ENCODE measurements at places on chromosomes 16 and 17.

DNA sequence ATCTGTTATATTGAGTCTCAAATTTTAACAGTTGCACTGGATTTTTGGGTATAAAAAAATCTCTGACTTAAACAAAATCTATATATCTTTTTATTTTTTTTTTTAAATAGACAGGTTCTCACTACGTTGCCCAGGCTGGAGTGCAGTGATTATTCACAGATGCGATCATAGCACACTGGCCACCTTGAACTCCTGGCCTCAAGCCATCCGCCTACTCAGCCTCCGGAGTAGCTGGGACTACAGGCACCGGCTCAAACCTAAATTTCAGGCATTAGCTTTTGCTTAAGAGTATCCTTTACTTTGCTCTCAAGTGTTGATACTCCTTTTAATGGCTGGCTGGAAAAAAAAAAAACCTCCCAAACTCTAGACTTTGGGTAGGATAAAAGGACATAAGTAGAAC lies 61.6 kb downstream of the RPGRIP1L start:
- no peak for DNase-seq

DNA sequence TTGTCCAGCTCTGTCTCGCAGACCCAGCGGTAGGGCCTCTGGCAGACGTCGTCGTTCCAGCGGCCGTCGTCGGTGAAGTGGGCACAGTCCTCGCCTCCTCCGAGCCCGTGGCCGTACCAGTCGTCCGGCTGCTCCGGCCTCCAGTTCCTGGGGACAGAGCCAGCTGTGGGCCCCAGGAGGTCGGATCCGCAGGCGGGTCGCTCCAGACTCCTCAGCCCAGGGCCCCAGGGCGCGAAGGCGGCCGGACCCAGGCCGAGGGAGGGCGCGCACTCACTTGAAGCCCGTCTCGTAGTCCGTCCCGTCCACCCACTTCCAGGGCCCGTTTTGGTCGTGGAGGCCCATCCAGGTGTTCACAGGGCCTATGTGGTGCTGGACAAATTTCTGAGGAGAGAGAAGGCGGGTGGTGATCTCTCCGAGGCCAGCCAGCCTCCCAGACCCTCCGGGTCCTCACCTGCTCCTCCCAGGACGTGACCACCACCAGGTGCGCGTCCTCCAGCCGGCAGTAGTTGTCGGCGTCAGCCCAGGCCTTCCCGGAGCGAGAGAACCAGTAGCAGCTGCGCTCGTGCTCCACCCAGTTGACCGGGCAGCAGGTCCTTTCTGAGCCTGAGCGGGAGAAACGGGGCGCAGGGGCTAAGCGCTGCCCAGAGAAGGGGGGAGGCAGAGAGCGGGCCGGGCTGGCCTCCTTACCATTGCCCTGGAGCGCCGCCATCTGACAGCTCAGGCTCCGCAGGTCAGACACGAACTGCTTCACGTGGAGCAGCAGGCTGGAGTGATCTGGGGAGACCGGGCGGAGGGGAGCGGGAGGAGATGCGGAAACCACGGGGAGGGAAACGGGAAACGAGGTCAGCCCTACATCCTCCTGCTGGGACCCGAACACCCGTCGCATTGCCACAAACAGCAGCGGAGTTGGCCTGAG lies 5.2 kb downstream of the ASGR1 start:
- DNase-seq = no peak

DNA sequence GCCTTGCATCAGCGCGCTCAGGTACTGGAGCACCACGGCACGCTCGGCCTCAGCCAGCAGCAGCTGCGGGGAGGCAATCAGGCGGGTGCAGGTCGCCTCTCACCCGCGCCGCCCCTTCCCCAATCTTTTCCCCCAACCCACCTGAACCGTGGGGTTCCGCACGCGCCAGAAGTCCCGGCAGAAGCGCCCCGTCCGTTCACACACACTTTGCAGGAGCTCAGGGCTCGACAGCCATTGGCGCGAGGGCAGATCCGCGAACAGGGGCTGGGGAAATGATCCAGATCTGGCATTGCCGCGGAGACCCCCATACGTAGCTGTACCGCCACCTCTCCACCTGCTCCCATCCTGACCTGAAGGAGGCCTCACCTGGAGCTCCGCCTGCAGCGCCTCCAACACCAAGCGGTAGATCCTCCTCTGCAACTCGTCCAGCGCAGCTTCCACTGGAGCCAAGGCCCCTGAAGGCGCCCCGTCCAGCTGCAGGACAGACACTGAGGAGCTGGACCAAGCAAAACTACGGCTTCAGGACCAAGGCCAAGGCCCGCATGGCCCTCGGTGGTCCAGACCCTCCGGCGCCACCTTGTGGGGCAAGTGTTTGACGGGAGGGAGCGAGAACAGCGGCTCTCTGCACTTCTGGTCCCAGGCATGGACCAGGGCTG lies 1.4 kb upstream of the MATCAP1 start:
- DNase-seq = peak; percentile 51

DNA sequence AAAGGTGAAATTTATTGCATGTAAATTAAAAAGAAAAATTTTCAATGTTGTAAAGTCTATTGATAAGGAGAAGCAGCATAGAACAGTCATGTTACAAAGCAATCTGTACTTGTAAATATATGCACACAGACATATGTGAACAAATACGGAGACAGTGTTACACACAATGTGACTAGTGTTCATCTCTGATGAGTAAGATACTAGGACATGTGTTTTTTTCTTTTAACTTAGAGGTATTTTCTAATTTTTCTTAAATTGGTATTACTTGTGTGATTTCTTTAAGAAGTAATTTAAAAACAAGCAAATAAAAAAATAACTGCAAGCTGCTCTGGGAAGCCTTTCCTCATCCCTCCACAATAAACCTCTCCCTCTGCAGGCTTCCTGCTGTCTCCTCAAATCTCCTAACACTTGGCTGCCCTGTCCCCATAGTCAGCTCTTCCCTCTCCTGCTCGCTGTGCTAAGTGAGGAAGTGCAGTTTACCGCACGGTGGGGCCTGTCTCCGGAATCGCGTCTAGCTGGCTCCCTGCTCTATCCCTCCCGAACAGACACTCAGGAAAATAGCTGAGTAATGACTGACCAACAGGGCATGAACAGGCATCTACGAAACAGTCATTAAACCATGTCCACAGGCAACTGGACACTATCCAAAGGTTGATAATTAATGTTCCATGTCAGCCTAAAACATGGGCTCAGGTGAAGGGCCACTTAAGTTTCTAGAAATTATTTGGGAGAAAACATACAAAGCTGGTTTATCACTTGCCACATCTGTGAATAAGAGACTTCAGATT lies 35.9 kb downstream of the CMTM4 start:
- no peak for DNase-seq

DNA sequence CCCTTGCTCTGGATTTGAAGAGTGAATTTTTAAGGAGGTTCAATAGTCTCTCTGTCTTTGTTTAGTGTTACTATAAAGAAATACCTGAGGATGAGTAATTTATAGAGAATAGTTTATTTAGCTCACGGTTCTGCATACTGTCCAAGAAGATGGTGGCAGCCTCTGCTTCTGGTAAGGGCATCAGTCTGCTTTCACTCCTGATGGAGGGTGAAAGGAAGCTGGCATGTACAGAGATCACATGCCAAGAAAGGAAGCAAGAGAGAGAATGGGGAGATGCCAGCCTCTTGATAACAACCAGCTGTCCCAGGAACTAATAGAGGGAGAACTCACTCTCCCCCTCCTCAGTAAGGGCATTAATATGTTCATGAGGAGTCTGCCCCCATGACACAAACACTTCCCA lies 917.5 kb upstream of the GOT2 start:
- no peak for DNase-seq

DNA sequence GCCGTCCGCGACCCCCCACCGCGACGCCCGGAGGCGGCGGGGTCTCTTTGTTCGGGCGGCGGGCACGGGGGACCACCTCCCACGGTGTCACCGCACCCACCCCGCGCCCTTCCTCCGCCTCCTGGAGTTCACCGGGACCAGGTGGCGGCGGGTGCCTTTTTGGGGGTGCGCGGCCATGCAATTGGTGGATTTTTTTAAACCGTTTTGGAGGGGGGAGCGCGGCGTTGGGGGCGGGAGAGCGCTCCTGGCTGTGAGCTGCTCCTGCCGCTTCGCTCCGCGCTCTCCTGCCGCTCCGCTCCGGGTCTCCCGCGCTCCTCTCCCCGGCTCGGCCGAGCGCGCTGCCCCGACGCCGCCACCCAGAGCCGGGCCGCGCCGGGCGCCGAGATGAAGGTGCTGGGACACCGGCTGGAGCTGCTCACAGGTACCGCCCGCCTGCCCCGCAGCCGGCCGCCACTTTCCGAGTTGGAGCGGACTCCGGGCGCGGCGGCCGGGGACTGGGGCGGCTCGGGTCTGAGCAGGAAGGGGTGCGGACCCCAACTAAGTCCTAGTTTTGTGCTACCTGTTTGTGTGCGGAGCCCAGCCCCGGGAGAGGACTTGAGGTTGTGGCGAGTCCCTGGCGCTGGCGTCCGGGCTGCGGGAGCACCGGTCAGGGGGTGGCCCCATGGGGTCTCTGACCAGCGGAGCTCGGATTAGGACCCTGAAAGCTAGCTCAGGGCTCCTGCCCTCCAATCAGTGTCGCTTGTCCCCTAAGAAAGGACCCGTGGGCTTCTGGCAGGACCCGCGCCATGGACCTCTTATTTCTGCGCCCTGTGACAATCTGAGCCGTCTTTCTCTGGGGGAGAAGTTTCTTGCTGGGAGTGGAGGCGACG lies 35.7 kb upstream of the NDRG4 start:
- no peak for DNase-seq

DNA sequence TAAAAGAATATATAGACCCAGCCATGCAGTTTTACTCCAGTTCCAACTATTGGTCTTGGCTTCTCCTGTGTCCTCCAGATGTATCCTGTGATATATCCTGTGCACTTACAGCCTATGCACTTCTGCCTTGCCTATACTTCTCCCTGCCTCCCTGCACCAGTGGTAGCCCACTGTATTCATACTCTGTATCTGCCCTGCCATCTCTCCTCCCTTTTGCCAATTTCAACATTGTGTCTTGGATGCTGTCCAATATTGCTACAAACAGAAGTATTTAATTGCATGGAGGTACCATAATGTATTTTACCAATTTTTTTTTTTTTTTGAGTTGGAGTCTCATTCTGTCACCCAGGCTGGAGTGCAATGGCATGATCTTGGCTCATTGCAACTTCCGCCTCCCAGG lies 242.7 kb downstream of the HAPSTR1 start:
- DNase-seq = peak; percentile 28

- DNase-seq = no peak
Measured at GRCh38 chr17:54324813-54325212, 502.1 kb downstream of the KIF2B start.

DNA sequence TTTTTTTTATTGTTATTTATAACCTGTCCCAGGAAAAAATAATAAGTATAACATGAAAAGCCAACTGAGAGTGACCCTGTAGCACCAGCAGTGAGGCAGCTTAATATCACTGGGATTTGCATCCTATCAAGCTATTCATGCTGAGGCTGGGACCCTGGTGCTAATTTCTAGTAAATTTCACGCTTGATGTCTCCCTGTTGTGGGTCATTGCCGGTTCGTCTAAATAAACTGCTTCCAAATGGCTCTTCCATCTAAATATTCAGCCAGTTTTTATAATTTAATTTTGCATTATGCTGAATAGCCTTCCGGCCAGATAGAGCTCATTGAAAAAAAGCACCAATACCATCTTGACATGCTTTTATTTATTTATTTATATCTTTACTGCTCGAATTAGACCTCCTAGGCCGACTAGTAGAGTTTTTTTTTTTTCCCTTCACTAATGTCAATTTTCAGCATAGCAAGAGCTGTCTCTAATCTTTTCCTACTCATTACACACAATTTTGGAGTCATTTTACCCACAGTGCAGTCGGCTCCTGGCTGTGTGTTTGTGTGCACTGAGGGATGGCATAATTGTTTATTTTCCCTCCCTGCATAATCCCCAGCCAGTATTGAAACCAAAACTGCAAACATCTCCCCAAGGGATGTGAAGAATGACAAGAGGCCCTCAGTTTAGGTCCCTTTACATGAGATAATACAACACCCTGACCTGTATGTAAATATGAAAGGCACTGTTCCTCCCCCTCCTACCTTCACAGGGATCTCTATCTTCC lies 168.8 kb downstream of the AATF start:
- peak; percentile 19 for DNase-seq

- DNase-seq = no peak
Measured at GRCh38 chr16:12435018-12435417, 368.7 kb downstream of the CPPED1 start.

DNA sequence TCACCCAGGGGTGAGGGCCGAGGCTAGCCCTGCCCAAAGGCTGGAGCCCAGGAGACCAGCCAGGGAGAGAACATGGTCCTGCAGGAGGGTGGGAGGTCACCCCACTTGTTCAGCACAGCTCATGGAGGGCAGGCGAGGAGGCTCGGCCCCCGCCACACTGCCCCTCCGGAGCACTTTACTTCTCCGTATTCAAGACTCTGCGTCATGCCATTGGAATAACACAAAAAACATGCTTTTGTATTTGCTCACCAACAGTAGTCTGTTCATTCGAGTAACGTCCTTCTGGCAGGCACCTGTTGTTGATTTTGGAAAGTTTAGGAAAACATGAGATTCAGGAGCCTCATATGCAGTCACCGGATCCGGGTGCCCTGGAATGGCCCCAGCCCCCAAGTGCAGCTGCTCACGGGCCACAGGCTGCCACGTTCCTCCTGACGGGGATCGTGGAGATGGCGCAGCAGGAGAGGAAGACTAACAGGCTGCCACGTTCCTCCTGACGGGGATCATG lies 81.1 kb upstream of the DNAH17 start:
- DNase-seq = no peak

GRCh38 chr17:77028900-77029299 lies 111.9 kb upstream of the SEC14L1 start:
- no peak for DNase-seq

DNA sequence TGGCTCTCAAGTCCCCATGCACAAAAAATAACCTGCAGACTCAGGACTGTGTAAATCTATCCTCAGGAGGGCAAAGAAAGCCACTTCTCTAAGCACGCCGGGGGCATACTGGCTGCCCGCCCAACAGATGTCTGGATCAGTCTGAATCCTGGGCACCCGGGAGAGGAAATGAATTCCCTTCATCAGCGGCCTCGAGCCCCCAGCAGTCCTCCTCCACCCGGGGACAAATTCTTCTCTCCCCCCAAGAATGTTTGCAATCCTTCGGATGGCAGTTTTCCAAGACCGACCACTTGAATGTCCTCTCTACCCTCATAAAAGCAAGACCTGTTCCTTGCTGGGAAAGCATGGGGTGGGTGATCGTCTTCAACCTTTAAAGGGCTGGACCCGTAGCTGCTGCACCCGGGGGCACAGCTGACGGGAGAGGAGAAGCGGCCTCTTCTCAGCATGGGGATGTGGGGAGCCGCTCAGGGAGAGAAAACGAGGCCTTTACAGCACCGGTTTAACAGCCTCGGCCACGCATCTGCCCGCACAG lies 9.4 kb upstream of the MAP2K3 start:
- no peak for DNase-seq

- DNase-seq = no peak
Measured at GRCh38 chr16:3458278-3458851, 14.9 kb downstream of the NAA60 start.
